ENCODE measurements at places on chromosomes 4 and X.

DNA sequence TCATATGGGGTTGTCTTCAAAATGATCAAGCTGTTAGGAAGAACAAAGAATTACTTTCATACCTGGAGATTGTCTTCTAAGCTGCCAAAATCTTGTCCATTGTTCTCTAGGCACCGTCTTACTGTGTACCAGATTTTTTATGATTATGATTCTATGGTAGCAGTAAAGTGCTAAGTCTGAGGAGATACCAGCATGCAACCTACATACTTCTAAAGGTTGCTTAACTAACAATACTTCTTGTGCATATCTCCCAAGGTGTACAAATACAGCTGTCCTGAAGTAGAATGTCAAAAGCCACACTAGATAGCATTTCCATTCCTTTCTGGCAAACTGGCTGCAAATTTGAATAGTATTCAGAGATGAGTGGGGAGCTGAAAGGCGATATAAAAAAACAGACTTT lies 62.6 kb upstream of the FBXW7 start:
- DNase-seq, result no peak

DNA sequence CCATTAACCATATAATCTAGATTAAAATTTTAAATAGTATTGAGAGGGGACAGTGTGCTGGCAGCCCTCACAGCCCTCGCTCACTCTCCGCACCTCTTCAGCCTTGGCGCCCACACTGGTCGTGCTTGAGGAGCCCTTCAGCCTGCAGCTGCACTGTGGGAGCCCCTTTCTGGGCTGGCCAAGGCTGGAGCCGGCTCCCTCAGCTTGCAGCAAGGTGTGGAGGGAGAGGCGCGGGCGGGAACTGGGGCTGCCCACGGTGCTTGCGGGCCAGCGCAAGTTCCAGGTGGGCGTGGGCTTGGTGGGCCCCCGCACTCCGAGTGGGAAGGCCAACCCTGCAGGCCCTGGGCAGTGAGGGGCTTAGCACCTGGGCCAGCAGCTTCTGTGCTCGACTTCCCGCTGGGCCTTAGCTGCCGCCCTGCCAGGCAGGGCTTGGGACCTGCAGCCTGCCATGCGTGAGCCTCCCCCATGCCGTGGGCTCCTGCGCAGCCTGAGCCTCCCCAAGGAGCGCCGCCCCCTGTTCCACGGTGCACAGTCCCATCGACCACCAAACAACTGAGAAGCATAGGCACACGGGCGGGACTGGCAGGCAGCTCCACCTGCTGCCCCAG lies 32.8 kb upstream of the CFAP299 start:
- DNase-seq, result no peak

DNA sequence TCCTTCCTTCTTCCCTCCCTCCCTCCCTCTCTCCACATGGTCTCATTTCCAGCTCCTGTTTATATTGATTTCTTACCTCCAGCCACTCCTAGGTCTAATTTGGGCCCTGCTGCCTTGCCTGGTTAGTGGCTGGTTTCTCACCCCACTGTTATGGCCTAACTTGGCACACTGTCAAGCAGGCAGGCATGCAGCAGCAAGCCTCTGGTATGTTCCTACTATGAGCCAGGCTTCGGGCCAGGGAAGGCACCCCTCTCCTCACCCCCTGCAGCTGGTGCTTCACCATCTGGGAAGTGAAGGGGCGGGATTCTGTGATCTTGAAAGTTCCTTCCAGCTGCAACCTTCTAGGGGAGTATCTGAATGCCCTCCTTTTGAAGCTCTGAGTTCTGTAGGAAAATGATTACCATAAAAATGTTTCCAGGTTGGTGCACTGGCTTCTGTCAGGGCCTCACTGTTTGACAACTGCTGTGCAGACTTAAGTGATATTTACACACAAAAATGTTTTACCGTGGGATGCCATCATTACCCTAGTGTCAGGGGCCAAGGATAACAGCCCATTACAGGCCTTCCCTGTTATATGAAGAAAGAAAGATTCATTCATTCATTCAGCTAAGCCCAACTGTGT lies 10.1 kb upstream of the VMA21 start:
- DNase-seq, result no peak

DNA sequence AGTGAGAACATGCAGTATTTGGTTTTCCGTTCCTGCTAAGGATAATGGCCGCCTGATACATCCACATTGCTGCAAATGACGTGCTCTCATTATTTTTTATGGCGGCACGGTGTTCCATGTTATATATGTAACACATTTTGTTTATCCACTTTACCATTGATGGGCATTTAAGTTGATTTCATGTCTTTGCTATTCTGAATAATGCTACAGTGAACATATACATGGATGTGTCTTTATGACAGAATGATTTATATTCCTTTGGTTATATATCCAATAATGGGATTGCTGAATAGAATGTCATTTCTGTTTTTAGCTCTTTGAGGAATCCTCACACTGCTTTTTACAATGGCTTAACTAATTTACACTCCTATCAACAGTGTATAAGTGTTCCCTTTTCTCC lies 1223.2 kb downstream of the RAPGEF2 start:
- no peak for DNase-seq

DNA sequence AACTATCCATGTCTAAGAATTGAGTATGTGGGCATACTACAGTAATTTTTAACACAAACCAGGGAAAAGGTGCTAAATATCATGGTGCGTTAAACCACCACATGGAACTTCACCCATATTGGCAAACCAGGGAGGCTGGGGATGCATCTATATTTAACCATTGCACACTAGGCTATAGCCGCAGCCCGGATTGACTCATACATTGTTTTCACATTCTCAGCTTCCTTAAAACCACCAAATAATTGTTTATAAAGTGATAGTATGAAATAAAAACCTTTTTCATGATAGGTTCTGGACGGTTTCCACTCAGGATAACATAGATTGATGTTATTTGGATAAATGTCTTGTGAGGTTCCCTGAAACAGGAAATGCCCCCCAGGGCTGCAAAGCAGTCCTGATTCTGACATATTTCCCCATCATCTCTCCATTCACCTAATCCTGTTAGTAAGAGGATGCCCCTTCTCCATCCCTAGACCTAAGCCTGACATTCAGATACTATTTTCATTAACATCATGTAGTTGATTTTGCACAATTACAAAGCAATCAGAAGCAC lies 7.9 kb downstream of the COL25A1 start:
- DNase-seq, result no peak

DNA sequence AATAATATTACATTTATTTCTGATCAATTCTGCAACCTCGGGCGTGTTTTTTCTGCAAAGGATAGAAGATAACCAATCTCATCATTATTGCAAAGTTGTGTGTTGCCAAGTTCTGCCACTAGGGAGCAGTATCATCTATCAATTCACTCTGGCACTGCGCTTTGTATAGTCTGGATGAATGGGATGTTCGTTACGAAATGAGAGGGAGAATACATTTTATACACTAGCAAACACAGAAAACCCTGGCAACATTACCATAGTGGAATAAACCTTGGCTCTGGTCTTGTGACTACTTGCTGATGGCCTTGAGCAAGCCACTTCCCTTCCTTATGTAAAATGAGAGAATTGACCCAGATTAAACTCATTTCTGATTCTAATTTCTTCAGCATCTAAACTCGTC lies 97.5 kb upstream of the ZNF518B start:
- no peak for DNase-seq

- no peak for DNase-seq
These were observed 76.9 kb downstream of the LRRC66 start for GRCh38 chr4:51943221-51943620.

GRCh38 chr4:41325901-41326300 lies 69.2 kb downstream of the UCHL1 start:
- DNase-seq, result no peak

GRCh38 chrX:49191574-49192011 lies 5.4 kb upstream of the PRICKLE3 start:
- no peak for DNase-seq

DNA sequence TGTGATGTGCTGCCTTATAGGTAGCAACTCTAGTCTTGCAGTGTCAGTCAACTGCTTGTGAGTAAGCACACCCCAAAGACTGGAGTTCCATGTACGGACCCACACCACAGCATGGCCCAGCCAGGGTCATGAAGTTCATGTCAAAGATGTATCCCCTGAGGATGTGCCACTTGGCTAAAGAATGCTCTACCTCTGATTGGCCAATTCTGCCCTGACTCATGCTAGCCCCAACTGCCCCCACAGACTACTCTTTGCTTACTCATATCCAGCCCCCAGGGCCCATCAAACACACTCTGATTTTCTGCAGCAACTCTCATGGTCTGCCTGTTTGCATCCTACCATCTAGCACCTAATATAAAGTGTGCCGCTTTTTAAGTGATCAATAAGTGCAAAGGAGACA lies 62.5 kb downstream of the CHRDL1 start:
- DNase-seq, result no peak
